Activated naive CD8-positive, alpha-beta T cell treated with anti-CD3 and anti-CD28 coated beads, Interleukin-2, amount 10 ng/mL, durations not matched to agents 7 days and 5 days (primary cell): ENCODE measurements at places on chromosomes 4 and X.
A peak's percentile ranks its signal among the peaks of the same experiment; 100 is the strongest.

DNA sequence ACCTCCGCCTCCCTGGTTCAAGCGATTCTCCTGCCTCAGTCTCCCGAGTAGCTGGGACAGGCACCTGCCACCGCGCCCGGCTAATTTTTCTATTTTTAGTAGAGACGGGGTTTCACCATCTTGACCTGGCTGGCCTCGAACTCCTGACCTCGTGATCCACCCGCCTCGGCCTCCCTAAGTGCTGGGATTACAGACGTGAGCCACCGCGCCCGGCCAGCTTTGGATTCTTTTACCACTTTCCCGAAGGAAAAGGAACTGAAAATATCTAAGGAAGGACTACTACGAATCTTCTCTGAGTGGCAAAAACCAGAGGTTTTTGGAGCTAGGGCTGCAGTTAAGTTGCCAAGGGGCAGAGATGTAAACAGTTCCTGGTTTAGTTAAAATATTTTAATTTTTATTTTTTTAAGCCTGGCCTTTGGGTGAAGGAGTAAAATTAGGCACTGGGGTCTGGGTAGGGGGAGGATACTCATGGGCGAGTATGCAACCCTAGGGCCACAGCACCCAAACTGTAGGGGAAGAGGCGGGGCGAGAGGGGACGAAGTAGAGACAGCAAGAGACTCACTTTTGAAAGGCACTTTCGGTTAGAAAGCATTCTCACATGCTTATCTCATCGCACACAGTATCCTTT, 525 bp upstream of the CISD2 start:
- peak; percentile 50 for DNase-seq

- DNase-seq, result no peak
These were observed 70.4 kb downstream of the ARAP2 start for GRCh38 chr4:36173905-36174304.

DNA sequence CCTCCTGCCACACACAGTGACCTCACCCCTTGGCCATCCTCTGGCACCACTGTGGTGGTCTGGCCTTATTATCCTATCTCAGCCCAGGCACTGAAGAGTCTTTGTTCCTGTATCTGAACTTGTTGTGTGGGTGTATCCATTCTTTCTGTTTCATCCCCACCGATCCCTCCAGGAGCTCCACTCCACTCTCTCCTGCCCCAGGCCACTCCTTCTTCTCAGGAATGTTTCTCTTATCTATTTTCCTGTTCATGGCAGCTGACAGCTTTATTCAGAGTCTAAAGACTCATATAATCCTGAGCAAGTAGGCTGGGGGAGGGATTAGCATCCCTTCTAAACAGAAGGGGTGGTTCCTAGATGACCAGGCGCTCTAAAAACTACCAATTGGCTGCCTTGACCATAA, 150.0 kb downstream of the ANAPC10 start:
- no peak for DNase-seq

- DNase-seq, result no peak
These were observed 85.3 kb upstream of the RBPJ start for GRCh38 chr4:26235500-26235899.

GRCh38 chr4:86788826-86789225, 60.4 kb downstream of the SLC10A6 start:
- DNase-seq, result no peak

DNA sequence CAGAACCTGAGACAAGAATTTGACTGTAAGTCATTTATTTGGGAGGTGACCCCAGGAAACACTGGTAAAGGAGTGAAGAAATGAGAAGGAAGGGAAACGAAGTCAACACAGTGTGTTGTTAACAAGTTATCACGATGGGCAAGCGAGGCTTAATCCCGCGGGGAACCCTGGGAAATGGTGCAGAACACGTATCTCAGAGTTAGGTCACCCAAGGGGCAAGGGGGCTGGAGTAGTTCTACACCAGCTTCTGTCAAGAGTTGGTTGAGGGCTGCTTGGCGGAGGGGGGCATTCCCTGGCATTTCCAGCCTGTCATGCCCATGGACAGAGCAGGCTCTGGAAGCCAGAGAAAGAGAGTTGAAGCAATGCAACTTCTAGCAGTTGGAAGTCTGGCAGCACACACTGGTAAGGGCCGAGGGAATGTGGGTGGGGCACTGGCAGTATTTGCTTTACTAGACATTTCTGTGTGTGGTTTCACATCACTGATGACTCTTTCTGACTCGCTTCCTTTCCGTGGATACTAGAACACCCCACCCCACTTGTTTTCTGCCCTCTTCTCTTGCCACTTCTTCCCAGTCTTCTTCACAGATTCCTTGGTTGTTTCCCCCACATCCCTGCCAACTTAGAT, 52.2 kb upstream of the ADGRG2 start:
- DNase-seq, result no peak

GRCh38 chr4:183658362-183659028, 490 bp downstream of the RWDD4 start:
- peak; percentile 62 for DNase-seq

GRCh38 chrX:132883358-132883915, 75.0 kb downstream of the HS6ST2 start:
- DNase-seq, result no peak

- DNase-seq, result no peak
These were observed 1.0 kb upstream of the AASDH start for GRCh38 chr4:56388306-56388705.

GRCh38 chrX:49163555-49164419, 1.2 kb downstream of the MAGIX start:
- peak; percentile 88 for DNase-seq

DNA sequence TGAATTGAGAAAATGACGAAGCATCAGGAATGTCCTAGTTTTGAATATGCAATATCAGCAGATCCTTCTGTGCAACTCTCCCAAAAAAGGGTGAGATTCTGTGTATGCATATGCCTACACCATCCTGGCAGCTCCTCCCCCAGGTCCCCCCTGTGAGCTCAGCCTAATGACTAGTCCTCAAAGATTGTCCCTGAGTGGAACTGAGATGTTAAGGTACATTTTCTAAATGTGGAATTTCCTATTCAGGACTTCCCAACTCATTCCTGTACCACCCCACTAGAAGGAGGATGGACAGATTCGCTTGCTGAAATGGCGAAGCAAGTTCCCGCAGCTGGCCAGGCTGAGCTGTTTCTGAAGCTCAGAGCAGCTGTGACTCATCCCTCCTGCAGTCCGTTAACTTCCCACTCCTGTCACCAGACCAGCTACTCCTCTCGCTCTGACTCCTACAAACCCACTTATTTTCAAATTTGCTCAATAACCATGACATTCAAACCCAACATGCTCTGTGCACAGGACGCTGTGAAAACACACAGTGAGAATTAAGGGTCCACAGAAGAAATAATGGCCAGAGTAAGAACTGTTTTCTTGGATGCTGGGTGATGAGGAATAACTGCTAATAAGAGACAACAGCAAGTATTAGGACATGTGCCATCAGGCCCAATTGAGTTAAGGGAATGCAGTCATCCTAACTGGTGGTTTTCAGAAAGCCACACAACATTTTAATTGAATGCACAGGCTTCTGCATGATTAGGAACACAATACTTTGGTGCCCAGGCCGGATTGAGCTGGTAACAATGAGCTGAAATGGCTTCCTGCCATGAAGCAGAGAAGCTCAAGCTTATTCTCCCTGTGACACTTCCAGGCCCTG, 40.0 kb upstream of the IRF2 start:
- DNase-seq, result no peak

- DNase-seq, result no peak
These were observed 79.5 kb downstream of the CBR4 start for GRCh38 chr4:168930413-168931196.
